ENCODE measurements at places on chromosomes 16 and 17. TPM values are rescaled to one million over a fixed set of nuclear protein-coding genes. Genes with fewer than 3 reads are reported as not detected.

The ETV4 gene
- 3.0 TPM for total RNA-seq

The TSNAXIP1 gene
- 0.59 TPM for total RNA-seq

The ZACN gene
- not detected for total RNA-seq

The HAS3 gene
- total RNA-seq: 9.9 TPM

The ANKRD40CL gene
- total RNA-seq: not detected

The KRT23 gene
- 107 TPM for total RNA-seq

- no peak for DNase-seq
Observed at GRCh38 chr17:19346351-19347255, 15.9 kb downstream of the B9D1 start.

- no peak for DNase-seq
Observed at GRCh38 chr16:84048270-84048669, 5.7 kb upstream of the SLC38A8 start.

DNA sequence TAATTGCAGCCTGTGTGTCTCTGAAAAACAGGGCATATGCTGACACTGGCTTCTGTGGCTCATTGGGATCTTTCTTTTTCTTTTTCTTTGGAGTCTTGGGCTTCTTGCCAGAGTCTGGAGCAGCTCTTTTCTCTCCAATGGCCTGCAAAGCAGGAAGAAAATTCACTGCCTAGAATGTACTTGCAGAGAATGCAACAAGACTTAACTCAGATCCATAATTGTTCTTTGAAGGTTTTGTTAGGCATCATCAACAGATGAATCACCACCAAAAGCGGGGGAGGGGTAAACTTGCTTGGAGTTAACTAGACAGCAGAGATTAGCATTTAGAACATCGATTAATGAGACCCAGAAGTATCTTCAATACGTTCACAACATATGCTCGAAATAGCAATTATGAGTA lies 100.9 kb downstream of the TOX3 start:
- peak; percentile 49 for DNase-seq

DNA sequence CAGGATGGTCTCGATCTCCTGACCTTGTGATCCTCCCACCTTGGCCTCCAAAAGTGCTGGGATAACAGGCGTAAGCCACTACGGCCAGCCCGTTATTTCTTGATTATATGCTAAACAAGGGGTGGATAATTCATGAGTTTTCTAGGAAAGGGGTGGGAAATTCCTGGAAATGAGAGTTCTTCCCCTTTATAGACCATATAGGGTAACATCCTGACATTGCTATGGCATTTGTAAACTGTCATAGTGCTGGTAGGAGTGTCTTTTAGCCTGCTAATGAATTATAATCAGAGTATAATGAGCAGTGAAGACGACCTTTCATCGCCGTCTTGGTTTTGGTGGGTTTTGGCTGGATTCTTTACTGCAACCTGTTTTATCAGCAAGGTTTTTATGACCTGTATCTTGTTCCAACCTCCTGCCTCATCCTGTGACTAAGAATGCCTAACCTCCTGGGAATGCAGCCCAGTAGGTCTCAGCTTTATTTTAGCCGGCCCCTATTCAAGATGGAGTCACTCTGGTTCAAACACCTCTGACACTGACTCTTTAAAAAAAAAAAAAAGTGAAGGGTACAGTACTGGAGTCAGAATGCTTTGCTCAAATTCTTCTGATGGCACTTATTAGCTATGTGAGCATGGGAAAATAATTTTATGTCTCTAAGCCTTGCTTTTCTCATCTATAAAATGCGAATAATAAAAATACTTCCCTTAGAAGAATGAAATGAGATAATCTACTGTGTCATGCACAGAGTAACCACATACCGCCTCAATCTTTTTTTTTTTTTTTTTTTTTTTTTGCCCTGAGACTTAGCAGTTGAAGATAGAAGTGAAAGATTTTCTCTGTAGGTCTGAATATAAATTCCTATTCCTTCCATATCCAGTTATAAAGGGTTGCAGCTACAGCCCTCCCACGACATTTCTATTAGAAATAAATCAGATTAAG lies 5.1 kb upstream of the CALCOCO2 start:
- DNase-seq: no peak

GRCh38 chr16:24670623-24671454 lies 58.6 kb upstream of the TNRC6A start:
- no peak for DNase-seq

- no peak for DNase-seq
Observed at GRCh38 chr17:3621146-3621720, 12.0 kb upstream of the TRPV1 start.

DNA sequence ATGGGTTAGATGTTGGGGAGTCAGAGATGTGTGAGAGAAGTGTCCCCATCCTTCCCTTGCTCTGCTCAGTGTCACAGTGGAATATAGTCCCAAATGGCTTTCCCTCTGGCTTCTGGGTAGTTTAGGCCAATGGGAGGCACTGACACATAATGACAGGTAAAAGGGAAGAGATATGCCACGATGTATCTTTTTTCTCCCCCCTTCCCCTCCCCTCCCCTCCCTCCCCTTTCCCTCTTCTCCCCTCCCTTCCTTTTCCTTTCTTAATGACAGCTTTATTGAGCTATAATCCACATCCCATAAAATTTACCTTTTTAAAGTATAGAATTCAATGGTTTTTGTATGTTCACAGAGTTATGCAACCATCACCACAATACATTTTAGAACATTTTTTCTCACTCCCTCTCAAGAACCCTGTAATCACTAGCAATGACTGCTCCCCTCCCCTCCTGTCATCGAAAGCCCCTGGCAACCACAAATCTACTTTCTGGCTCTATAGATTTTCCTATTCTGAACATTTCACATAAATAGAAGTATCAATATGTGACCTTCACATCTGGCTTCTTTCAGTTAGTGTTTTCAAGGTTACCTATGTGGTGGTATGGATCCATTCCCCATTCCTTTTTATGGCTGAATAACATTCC lies 617 bp upstream of the CCR7 start:
- DNase-seq: no peak

- no peak for DNase-seq
Observed at GRCh38 chr17:15468126-15468525, 705 bp upstream of the CDRT4 start.

GRCh38 chr17:72587773-72588511 lies 467.1 kb downstream of the SOX9 start:
- DNase-seq: no peak

GRCh38 chr17:5254903-5255521 lies 20.4 kb upstream of the SCIMP start:
- no peak for DNase-seq

DNA sequence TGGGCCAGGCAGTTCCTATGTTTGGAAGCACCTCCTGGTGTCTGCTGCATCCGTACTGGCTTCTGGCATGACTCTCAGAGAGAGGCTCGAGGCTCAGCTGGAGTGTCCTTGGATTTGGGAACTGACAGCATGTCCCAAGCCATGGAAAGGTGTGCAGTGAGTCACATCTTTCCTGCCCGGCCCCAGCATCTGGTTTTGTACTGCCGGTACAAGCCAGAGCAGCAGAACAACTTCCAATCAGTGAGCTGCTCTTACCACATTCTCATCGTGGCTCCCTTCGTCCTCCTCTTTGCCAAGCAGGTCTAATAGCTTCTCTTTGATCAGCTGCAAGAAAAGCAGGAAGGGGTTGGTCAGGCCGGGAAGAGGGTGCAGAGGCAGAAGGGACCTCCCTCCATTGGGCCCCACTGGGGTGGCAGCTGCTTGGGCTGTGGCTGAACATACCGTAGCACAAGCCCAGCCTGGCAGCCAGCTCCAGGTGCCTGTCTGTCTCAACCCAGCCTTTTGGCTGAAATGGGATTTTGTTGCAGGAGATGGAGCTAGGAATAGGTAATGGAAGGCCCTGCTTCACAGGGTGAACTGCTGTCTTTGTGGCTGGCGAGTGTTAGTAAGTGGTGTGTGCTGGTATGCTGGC lies 24.2 kb downstream of the SPACA3 start:
- no peak for DNase-seq

DNA sequence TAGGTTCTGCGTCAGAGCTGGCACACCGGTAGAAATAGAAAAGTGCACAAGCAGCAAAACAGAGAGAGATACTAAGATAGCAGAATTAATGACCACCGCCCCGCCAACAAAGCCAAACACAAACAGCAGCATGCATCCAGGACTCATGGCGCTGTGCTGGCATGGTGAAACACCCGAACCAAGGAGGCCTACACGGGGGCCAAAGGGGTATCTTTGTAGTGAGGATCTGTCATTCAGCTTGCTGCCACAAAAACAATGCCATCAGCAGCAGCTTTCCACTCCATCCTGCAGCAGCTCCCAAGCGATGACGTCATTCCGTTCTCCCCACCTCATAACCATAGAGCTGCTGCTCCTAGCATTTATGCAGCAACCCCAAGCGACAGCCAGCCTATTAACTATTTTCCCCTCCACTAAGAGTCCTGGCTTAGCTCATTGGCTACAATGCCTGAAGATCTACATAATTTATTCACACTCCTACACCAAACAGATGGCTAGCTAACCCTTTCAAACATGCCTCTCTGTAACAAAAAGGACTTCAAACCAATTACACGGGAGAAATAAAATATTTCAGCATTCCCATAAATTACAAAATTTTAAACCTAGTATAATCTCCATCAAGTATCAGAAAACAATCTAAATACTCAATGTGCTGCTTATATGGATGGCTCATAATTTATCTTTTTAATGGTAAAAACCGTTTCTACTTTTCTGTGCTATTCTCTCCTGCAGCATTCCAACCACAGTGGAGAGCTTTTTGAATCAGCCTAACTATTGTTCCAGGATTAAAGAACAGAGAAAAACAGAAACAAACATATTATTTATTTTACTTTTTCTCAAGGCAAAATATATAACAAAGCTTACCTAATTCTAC lies 73.9 kb downstream of the SPAG9 start:
- peak; percentile 94 for DNase-seq

DNA sequence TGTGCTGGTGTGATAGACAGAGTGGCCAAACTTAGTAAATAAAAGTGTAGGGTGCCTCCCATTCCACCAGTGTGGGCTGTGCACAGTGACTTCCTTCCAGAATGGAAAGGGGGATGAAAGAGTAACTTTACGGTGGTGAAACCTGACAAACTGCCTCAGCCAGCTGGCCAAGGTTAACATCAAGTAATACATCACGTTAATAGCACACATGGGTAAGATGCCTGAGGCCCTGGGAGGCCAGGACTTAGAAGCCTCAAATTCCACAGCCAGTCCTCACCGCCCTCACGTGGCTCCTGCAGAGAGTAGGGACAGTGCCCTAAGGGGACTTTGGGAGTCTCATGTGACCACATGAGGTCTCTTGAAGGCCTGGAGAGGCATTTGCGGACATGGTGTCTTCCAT lies 14.1 kb downstream of the RMI2 start:
- DNase-seq: peak; percentile 34

GRCh38 chr17:17205368-17206123 lies 587 bp downstream of the PLD6 start:
- DNase-seq: no peak

- no peak for DNase-seq
Observed at GRCh38 chr17:77854083-77854758, 104.3 kb upstream of the TNRC6C start.

DNA sequence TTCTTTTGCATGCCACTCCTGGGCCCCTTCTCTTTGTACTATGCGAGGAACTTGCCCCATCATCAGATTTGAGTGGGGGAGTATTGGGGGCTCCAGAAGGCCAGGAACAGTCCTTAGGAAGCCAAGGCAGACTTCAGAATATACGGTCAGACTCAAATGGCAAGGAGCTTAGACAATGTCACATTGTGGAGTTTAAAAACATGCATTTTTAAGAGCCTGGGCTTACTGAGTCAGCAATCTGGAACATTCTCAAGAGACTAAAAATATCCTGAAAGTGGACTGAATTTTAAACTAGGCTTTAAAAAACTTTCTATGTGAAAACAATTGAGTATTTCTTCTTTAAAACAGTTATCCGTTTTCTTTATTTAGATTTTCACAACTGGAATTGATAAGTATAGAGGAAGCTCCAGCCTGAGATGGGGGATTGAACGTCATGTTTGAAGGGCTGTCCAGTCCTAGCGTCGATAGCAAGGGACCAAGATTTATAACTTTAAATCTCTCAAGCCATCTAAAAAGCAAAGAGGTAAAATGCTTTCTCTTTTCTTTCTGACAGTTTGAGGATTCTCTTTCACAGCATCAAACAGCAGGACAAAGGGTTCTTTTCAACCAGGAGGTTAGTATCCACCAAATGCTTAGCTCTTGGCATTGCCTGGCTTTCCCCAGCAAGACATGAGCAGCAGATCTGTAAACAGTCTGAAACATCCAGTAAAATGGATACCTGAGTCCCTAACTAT lies 45.8 kb upstream of the CDRT4 start:
- DNase-seq: peak; percentile 50

DNA sequence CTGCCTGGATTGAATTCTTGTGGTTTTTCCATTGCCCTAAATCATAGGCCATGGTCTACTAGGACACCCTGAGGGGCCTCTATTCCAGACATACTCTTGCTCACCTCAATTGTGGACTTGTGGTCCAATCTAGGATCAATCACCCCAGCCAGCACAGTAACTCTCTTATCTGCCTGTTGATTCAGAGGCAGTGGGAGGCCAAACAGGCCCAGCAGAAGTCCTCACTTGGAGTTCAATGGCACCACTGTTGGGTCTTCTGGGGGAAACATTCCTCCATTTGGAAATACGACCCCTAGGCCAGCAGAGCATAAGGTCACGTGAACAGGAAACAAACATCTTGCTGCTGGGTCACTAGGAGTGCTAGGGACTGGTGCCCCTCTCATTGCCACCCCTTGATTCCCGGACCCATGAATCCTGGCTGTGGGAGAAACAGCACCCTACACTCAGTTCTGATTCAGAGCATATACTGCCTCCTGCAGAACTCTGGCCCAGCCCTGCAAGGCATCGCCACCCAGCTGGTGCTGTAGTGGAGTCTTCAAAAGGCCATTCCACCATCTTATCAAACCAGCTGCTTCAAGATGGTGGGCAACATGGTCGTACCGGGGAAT lies 6.8 kb upstream of the NXN start:
- DNase-seq: no peak

DNA sequence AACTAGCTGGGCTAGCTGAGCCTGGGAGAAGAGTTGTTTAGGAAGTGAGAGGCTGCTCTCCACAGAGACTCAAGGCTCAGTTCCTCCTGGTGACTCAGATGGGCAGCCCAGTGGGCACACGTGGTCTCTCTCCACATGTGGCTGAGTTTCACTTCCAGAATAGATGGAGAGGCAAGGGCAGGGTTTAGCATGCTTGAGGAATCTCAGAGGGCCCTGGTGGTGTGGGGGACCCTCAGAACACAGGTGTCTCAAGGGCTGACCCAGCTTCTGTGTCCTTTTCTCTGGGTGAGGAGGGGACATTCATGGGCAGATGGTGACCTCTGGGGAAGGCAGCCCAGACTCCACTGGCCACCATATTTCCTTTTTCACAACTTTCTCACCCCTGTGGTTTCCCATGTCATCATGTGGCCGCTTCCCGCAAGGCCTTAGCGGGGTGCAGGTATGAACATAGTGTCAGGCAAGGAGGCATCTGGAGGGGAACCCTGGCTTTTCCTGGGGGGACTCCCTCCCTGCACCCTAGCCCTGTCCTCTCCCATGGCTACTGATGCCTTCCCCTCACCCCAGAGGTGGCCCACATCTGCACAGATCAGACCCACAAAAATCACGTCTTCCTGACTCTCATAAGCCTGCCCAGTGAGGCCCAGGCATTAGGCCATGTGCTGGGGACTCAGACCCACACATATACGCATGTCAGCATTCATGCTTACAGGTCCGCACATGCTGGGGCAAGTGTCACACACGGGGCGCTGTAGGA lies 3.3 kb downstream of the GRN start:
- DNase-seq: no peak

All from skin of body (tissue), 3 donors.